ENCODE measurements at places on chromosomes 6 and 20.

- no peak for DNase-seq
These were observed 1111.4 kb upstream of the CITED2 start for GRCh38 chr6:140485740-140486449.

GRCh38 chr6:16950302-16950701, 151.5 kb upstream of the STMND1 start:
- DNase-seq = no peak

GRCh38 chr6:45718871-45719270, 296.8 kb downstream of the CLIC5 start:
- no peak for DNase-seq

DNA sequence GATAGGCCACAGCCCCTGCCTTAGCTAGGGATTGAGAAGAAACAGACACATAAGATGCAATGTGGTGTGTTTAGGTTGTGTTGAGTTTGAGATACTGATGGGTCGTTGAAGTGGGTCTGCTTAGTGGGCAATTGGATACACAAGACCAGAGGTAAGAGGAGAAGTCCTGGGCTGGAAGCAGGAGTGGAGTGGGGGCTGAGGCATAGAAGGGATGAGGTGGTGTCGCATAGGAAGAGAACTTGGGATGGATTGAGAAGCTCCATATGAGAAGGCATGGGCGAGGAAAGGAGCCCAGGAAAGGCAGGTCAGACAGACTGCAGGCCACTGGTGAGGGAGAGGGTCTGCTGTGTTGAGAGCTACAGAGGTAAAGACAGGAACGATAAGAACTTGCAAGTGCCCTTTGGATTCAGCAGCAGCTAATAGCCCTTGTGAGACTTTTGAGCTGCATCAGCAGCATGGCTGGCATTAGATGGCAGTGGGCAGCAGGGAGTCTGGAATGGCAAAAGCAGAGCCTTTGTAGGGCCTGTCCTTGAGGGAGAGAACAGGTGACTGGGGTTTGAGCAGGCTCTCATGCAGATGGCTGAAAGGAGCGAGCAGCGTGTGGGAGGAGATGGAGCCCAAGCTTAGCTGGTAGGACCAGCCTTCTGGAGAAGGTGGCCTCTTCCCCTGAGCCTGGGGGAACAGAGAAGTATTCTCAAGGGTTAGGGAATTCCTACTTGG, 33.2 kb downstream of the PLCG1 start:
- DNase-seq = no peak

GRCh38 chr20:57660922-57661745, 40.9 kb upstream of the ZBP1 start:
- no peak for DNase-seq

- no peak for DNase-seq
These were observed 92.7 kb downstream of the DACT2 start for GRCh38 chr6:168226902-168227318.

DNA sequence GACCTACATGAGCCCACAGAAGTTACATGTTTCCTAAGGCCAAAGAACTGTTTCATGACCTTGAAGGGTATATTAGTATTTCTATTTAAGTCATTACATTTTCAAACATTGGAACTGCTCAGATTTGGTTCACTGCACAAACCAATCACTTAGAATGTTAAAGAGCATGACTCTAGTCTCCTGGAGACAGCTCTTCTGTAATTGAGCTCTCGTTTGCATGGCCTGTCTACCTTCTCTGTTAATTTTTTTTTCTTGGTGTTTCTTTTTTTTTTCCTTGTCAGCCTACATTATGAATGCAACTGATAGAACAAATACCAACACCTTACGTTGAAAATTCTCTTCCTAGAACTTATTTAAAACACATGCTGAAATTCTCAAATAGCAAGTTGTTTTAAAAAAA, 860.2 kb upstream of the MAP3K7 start:
- DNase-seq = no peak

DNA sequence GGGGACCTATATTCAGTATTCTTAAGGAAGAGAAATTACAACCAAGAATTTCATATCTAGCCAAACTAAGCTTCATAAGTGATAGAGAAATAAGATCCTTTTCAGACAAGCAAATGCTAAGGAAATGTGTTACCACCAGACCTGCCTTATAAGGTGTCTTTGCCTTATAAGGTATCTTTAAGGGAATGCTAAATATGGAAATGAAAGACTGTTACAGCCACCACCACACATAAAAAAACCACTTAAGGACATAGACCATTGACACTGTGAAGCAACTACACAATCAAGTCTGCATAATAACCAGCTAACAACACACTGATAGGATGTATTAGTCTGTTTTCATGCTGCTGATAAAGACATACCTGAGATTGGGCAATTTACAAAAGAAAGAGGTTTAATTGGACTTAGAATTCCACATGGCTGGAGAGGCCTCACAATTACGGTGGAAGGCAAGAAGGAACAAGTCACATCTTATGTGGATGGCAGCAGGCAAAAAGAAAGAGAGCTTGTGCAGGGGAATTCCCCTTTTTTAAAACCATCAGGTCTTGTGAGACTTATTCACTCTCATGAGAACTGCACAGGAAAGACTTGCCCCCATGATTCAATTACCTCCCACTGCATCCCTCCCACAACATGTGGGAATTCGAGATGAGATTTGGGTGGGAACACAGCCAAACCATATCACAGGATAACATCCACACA, 119.2 kb upstream of the LAMA2 start:
- DNase-seq = no peak

DNA sequence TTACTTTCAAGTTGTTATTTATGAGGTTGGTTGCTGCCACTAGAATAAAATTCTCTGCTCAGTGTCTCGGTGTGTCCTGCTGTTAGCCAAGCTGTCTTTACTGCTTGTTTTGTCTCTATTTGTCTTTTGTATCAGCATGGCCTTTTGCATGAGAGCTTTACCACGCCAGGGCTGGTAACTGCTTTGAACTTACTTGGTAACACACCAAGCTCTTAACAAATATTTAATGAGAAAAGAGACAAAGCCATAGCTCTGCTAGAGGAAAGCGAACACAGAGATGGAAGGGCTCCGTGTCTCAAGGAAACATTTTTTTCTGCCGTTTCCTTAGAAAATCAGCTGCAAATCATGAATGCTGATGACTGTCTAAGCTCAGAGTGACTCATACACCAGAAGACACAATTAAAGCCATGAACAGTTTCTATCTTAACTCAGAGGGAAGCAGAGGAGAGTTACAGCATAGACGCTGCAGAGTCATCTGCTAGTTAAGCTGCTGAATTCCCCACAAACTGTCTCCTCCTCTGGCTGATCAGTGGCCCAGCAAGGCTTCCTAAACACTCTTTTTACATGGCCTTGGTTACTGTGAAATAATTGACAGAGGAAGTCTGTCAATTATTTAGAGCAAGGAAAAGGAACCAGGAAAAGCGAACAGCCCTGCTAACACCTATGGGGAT, 44.8 kb downstream of the AGPAT4 start:
- no peak for DNase-seq

GRCh38 chr20:9572670-9573069, 58.3 kb downstream of the LAMP5 start:
- DNase-seq = no peak

DNA sequence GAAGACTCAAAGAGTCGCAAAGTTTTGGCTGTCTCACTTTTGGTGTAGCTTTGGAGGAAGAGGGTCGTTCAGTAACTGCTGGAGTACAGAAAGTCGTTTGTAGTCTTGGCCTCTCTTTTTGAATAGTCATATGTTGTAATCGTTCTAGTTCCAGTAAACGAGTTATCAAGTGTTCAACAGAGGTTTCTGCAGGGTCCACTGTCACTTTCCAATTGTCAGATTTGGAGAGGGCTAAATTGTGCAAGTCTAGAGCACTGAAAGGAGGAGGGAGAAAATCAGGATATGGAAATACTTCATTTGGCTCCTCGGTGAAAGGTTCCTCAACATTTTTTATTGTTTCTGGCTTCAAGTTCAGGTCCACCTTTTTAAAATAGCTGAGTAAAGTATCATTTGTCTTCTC, 9.7 kb downstream of the FAM217A start:
- no peak for DNase-seq

DNA sequence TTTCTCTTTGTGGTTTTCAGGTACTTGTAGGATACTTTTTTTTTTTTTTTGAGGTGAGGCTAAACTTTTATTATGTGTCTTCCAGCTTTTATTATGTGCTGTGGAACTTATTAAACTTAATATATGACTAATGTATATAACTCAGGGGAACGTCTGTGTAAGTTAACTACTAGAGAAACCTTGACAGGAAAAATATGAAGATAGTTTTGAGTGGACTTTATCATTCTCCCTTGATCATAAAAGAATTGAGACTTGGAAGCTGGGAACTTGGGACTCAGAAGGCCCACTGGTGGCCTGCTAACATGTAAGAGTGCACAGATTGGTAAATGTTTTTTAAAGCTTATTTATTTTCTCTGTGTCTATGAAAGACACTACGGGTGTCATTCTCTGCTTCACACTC, 73.1 kb downstream of the CARMIL1 start:
- no peak for DNase-seq

GRCh38 chr6:15507746-15508145, 155.1 kb downstream of the DTNBP1 start:
- DNase-seq = no peak

DNA sequence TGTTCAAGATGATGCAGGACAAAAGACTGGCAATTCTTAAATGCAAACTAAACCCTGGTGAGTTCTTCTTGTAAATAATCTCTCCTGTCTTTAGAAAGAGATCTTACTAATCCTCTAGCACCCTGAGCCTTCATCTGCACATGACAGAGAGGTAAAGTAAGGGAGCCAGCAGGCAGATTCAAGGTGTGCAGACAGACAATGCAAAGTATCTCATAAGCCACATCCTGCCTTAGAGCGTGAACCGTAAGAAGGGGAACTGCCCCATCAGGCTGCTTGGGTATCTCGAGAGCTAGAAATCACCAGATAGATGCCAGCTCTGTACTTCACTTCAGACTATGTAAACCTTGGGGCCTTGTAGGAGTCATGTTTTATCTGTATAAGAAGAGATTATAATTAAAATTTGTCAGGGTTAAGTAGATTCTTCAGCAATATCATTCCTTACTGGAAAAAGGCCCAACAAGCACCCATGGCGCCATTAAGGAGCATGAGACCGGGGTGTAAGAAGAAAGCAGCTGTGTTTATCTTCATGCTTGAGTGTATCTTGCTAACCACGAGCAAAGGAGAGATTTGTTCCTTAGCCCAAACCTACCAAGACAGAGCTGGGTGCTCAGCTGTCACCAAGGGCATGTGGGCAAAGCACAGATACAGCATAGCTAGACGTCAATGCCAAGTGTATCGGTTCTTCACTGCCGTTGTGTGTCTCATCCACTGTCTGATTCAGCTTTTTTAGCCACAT, 24.4 kb downstream of the CNR1 start:
- DNase-seq = no peak

GRCh38 chr20:18662279-18663040, 74.6 kb downstream of the DTD1 start:
- DNase-seq = no peak

DNA sequence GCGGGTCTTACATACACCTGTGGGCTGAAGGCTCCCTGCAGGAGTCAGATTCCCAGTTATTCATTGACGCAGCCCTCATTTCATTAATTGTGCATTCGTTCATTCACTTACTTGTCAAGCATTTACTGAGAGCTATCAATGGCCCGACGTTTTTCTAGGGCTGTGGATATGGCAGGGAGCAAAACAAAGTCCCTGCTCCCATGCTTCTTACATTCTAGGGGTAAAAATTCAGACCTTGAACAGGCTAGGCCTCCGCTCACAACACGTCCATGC, 369 bp upstream of the NSFL1C start:
- DNase-seq = no peak

DNA sequence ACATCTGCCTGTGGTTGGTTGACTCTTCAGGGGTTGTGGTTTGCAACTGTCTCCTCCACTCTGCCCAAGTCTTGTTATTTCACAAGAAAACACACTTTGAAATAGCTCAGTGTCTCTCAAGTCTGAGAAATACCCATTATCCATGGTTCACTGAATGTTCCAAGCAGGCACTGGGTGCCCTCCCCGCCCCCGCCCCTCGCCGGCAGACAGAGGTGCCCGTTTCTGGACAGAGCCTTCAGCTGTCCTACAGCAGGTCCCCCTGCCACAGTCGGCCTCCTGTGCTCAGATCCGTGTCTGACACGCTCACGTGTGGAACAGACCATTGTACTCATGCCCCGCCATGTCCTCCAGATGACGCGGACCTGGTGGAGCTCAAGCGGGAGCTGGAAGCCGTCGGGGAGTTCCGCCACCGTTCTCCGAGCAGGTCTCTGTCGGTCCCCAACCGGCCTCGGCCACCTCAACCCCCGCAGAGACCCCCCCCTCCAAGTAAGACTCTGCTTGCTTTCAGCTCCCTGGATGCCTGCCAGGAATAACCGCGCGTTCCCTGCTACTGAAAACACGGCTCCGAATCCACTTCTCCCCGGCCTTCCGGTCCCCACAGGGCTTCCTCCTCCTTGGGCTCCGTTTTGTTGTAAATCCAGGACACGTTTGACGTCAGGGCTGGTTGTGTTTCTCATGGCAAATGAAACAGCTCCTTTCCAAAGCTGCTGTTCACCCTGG, 81.4 kb downstream of the SERAC1 start:
- DNase-seq = no peak

- no peak for DNase-seq
These were observed 64.0 kb downstream of the ARHGAP18 start for GRCh38 chr6:129645830-129646579.

GRCh38 chr6:165849534-165850430, 186.7 kb upstream of the PDE10A start:
- no peak for DNase-seq

- no peak for DNase-seq
These were observed 80.7 kb downstream of the HIVEP1 start for GRCh38 chr6:12092762-12093161.

DNA sequence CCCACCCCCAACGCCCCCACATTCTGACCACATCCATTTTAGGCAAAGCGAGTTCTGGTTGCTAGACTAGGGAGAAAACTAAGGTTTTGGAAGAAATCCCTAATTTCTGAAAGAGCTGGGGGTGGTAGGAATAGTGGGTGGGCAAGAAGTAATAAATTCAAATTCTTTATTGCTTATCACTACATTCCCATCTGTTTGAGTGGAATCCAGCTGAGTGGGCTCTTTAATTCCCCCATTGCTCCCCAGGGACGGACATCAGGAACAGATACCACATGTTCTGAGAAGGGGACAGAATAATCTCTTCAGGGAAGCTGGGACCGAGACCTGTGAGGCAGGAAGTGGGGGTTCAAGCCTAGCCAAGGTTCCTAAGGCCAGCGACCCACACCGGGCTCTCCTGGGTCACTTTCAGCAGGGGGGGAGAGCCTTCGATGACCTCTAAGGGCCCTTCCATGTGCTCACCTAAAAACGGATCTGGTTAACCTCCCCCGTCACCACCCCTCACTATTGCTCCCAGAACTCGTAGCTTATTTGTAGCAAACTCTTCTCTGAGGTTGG, 42.3 kb upstream of the MRPS10 start:
- DNase-seq = no peak

DNA sequence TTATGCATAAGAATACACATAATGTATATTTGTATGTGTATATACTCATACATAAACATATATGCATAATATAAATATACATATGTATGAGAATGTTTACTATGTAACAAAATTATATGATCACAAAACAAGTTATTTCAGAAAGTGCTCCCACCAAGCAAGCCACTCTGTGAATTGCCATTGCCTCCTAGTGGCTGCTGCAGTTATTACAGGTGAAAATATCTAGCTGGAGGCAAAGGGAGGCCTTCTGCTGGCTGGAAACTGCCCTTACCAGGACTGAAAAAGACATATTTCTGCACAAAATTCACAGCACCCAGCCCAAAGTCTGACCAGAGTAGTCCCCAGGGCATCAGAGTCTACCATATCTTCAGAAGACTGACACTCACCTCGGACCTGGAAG, 14.4 kb upstream of the ADAM33 start:
- no peak for DNase-seq

GRCh38 chr6:166206510-166207283, 39.0 kb upstream of the TBXT start:
- no peak for DNase-seq

Measured in stimulated activated CD4-positive, alpha-beta T cell treated with anti-CD3 and anti-CD28 coated beads, Interleukin-2, amount 100 ng/mL, for 4 hours (primary cell).